Activated T-cell treated with anti-CD3 and anti-CD28 coated beads for 4 hours (primary cell): ENCODE measurements at places on chromosomes 13 and 19.

DNA sequence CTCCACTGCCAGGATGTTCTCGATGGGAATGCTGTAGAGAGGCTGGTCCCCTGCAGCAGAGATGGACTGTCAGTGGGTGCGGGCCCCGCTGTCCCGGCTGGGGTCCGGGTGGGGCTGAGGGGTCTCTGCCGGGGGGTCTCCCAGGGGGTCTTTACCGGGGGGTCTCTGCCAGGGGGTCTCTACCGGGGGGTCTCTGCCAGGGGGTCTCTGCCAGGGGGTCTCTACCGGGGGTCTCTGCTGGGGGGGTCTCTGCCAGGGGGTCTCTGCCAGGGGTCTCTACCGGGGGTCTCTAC is 25.7 kb upstream of the C13orf46 start:
- no peak for DNase-seq

GRCh38 chr13:73073050-73073449 is 14.2 kb downstream of the KLF5 start:
- no peak for DNase-seq

GRCh38 chr19:36652958-36653357 is 13.7 kb downstream of the ZNF461 start:
- no peak for DNase-seq

DNA sequence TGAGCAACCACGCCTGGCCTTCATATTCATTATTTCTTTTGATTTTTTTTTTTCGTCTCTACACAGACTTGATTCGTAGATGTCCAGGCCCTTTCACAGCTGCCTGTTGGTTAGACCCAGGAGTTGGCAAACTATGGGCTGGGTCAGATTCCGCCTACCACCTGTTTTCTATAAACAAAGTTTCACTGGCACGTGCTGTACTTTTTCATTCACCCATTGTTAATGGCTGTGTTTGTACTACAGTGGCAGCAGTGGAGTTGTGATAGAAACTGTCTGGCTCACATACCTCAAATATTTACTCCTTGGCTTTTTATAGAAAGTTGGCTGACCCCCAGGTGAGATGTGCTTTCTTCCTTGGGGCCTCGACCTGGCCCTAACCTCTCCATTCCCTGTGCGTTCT is 72.9 kb upstream of the TEX29 start:
- no peak for DNase-seq

DNA sequence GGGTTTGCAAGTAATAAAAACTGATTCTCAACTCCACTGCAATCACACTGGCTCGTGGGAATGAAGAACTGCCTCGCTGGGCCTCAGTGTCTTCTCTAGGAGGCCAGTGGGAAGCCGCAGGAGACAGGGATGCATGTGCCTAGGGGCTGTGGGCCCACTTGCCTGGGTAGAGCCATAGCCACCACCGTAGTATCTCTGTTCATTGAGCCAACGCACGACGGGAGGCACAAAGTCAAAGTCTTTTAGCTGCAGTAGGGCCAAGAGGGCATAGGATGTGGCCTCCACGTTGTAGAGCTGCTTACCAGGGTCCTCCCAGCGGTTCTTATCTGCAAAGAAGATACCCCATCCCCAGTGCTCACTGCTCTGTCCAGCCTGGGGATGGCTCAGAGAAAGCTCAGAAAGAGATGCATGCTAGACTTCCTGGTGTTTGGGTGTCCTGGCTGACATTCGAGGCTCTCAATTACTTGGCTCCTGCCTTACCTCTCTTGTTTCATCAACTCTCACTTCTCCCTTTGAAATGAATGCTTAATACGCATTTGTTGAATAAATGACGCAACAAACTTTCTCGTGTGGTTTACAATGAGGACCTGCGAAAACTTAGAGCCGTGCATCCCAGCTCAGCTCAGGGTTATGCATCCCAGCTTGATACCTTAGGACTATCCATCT is 16.1 kb upstream of the TNFSF14 start:
- no peak for DNase-seq

GRCh38 chr13:30727491-30728355 is 7.6 kb upstream of the ALOX5AP start:
- no peak for DNase-seq

- no peak for DNase-seq
These were observed 35.8 kb downstream of the ATP12A start for GRCh38 chr13:24716011-24716410.

- no peak for DNase-seq
These were observed 3.9 kb upstream of the CERS1 start for GRCh38 chr19:18899624-18900560.

GRCh38 chr13:109941951-109942350 is 155.6 kb upstream of the IRS2 start:
- DNase-seq, result no peak

GRCh38 chr19:56291867-56292266 is 19.3 kb downstream of the EDDM13 start:
- DNase-seq, result no peak

DNA sequence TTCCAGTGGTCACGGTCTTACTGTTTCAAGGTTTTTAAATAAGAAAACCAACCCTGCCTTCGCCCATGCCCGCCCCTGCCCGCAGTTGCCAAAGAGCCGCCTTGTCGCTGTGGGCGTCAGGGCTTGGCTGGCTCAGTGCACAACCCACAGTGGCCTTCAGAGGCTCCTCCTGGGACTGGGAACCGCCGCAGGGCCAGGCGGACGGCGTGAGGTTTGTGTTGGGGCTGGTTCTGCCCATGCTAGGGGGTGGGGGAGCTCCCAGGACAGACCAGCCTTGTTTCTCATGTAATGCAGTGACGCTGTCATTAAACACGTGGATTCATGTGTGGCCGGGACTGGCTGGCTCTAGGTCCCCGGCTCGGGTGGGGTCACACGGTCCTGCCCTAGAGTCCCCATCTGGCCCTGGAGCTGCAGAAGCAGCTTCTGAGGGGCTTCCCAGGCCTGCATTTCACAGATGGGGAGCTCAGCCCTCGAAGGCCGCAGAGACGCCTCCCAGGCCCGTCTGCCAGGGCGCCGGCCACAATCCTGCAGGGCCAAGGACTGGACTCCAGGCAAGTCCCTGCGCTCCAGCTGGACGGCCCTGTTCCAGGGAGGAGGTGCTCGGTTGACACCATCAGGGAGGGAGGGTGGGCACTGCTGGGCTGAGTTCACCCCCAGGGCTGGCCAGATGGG is 2.4 kb upstream of the TEKTIP1 start:
- no peak for DNase-seq

DNA sequence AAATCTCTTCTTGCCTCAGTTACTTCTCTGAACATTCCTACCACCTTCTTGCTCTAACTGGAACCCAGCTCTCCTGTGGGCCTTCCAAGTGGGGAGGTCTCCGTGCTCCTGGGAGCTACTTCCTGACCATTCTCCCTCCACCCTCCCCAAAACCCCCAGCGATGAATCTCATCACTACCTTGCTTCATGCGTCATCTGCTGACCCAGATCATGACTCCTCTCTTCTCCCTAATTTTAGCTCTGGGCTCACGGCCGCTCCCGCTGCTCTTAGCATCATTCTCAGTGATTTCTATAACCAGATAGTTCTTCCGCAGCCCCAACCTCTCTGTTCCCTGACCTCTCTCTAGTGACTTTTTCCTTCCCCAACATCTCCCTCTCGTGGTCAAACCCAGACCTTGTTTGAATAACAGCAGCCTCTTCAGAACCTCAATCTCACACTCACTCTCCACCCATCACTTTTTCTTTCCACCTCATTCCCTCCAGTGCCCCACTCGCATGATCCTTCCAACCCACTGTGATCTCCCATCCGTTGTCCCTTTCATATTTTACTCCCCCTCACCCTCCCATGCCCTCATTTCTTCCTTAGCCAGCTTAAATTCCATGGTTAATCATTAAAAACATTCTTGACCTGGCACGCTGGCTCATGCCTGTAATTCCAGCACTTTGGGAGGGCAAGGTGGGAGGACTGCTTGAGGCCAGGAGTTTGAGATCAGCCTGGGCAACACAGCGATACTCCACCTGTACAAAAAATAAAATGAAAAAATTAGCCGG is 21.8 kb downstream of the MRPS12 start:
- no peak for DNase-seq
